Activated naive CD8-positive, alpha-beta T cell treated with anti-CD3 and anti-CD28 coated beads for 36 hours (primary cell): ENCODE measurements at places on chromosomes 6 and 20. TPM values are rescaled to one million over a fixed set of nuclear protein-coding genes. Genes with fewer than 3 reads are reported as not detected.

DNA sequence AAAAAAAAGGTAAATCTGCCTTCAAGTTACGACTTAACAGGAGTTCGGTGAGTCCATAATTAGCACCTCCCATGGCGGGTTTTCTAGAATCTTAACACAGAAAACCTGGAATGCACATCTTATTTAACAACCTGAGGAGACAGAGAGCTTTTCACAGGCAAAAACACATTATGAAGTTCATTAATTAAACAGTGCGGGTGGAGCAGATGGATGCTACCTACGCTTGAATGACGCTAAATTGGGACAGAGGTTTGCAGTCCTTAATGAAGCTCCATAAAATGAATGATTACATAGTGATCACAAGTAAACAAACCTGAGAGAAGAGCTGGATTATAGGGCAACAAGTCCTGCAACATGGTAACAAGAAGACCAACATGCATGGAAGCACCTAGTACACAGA lies 81.0 kb downstream of the INSM1 start:
- no peak for DNase-seq

DNA sequence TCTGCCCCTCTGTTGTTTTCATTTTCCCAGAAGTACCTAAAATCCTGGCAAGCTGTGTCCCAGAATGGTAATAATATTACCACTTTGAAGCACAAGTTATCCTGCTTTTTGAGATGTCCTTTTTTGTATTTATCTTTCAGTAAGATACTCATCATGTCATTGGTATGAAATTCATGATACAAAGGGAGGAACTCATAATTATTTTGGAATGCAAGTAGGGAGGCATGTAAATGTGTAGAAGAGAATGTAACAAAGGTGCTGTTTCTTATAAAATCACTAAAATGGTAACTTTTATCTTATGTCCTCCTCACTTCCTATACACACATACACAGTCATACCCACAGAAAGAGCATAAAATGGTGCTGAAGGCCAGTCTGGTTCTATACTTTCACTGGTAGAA lies 109.9 kb downstream of the CD2AP start:
- no peak for DNase-seq

DNA sequence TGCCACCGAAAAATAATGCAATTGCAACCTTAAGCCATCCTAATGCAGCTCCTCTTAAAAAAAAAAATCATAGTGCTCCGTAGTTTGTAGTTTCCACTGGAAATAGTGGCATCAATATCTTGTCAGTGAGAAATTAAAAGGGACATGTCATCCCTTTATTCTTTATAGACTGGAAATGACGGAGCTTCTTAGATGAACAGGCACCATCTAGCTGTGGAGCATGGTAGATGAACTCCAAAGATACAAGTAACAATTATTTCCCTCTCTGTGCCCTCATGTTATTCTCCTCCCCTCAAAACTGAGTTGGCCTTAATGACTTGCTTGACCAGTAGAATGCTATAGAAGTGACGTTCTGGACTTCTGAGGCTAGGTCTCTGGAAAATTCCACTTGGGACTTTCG lies 268.1 kb upstream of the SPTLC3 start:
- no peak for DNase-seq

GRCh38 chr6:150930841-150931240 lies 65.3 kb downstream of the MTHFD1L start:
- no peak for DNase-seq

DNA sequence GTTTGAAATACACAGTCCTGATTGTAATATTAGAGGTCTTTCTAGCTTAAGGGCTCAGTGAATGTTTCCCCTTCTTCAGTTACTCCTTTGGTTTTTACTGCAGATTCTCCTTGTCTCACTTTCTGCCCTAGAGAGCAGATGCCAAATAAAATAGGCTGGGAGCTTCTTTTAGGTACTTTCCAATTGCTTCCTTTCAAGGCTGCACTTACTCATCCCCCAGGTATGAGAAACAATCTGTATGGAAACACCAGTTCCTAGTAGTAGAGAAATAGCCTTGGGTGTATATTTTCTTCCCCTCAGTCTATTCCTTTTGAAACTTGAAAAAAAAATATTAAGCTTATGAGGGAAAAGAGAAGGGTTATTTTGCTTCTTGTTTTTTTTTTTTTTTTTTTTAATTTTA lies 139.7 kb downstream of the PAK5 start:
- DNase-seq, result no peak

The CARMIL1 gene
- 7.1 TPM for total RNA-seq

The POU3F2 gene
- not detected for total RNA-seq

The NHSL1 gene
- total RNA-seq, result 0.68 TPM

The TRAPPC3L gene
- not detected for total RNA-seq

The FILIP1 gene
- total RNA-seq, result not detected
